HuH-7.5 (cell line): ENCODE measurements at places on chromosomes 1 and 21.

- DNase-seq: no peak
Observed at GRCh38 chr1:46529031-46529630, 22.3 kb downstream of the KNCN start.

DNA sequence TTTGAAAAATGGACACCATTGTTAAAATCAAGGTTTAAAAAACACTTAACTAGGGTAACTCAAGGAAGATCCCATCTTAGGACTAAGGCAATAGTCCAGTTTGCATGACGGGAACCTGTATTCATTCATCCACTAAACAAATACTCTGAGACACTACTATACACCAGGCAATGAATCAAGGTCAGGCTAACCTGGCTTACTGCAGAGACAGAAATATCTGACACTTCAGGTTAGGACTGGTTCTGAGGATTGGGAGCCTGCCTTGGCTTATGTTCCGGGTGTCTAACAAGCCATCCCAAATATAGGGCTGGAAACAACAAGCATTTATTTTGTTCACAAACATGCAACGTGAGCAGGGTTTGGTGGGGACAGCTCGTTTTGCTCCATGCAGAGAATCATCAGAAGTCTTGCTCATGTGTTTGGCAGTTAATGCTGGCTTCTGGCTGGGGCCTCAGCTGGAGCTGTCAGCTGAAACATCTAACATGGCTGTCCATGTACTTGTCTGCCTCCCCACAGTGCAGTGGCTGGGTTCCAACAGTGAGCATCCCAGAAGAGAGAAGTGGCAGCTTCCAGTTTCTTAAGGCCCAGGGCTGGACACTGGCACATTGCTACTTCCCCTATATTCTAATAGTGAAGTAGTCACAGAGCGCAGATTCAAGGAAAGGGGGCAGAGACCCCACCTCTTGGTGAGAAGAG is 37.0 kb upstream of the CAMK1G start:
- DNase-seq: no peak

GRCh38 chr1:155321639-155322503 is 1.2 kb downstream of the RUSC1 start:
- DNase-seq: no peak

DNA sequence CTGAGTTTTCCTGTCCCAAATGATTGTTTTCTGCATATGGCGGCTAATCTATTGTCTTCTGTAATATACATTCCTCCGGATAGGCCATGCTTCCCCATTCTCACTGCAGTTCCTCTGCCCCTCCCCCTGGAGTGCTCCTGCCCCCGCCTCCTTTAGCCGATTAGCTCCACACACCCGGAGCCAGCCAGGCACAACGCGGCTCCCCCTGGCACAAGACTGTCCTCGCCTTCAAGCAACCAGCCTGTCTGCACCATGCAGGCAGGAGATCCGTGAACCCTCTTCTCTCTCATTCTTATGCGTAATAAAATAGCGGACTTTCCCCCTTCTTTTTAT is 18.0 kb downstream of the SERTAD4 start:
- DNase-seq: no peak

- no peak for DNase-seq
Observed at GRCh38 chr21:44602463-44602850, 2.1 kb downstream of the KRTAP10-7 start.

- no peak for DNase-seq
Observed at GRCh38 chr1:56505792-56506743, 73.3 kb downstream of the PLPP3 start.

DNA sequence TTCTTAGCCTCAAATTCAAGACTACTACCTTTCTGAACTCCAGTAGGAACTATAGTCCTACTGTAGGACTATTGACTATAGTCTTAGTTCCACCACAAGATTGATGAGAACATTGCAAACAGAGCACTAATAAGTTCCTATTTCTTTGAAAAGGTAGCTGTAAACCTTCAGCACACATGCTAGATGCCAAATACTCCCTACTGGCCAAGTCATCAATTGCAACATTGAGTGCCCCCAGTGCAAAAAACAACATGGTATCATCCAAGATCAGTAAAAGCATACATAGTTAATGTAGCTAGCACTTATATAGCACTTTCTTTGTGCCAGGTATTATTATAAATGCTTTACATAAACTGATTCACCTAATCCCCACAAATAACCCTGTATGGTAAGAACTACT is 99.8 kb downstream of the MRPL39 start:
- no peak for DNase-seq

GRCh38 chr1:15691434-15692032 is 7.4 kb downstream of the PLEKHM2 start:
- DNase-seq: no peak

GRCh38 chr21:35337573-35337972 is 288.5 kb upstream of the RUNX1 start:
- DNase-seq: no peak

DNA sequence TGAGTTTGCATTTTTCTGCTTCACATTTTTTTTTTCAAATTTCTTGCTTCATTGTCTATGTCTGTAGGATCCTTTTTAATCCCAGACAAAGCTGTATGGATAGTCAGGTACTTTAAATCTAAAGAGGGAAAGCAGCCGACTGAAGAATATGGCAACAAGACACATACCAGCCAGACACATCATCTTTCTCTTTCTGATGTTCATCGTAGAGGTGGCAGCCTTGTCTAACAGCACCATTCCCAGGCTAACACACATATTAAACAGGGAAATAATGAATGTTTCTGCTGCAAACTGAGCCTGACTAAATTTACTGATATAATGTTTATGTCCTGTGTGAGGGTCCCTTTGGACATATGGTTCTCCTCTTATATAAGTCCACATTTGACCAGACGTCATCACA is 3.7 kb upstream of the TEKT2 start:
- no peak for DNase-seq

DNA sequence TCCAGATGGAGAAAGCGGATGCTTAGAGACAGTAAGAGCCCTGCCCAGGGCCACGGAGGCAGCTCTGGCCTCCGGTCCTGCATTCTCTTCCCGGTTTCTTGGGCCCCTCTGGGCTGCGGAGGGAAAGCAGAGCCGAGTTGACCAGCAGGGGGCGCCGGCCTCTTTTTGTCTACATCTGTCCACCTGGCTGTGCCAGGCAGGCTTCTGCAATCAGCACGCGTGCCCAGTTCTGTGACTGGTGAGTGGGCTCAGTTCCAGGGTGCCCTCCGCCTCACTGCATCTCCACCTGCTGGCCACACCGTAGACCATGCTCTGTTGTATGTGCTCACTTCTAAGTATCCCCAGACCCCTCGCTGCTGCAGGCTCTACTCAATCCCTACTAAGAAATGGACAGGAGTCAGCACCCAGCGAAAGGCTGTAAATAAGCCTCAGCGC is 6.7 kb upstream of the HUNK start:
- DNase-seq: peak; percentile 59

DNA sequence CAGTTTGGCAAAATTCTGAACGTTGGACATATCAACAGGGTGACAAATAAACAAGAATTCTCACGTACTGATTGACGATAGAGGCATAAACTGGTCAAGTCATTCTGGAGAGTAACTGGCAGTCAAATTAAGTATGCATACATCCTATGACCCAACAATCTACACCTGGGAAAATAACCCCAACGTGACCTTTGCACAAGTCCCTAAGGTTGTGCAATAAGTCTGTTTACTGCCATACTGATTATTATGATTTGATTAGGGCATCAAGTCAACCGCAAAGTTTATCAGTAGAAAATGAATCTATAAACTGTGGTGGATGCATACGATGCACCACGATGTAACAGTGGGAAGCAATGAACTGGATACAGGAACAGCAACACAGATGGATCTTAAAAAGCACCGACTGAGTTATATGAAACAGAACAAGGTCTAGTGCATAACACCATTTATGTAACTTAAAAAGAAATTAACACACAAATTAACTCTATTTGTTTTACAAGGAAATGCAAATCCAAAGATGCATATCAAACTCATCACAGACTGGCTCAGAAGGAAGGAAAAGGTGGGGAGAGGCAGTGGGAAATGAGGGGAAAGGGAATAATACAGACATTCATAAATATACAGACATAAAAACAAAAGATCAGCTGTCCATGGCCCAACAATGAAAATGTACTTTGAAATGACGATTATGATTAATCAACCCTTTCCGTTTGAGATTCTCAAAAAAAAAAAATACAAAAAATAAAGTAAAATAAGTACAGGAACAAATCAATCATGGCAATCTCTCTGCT is 41.0 kb upstream of the SEC16B start:
- no peak for DNase-seq

- DNase-seq: no peak
Observed at GRCh38 chr1:165857046-165857801, 29.8 kb downstream of the UCK2 start.

DNA sequence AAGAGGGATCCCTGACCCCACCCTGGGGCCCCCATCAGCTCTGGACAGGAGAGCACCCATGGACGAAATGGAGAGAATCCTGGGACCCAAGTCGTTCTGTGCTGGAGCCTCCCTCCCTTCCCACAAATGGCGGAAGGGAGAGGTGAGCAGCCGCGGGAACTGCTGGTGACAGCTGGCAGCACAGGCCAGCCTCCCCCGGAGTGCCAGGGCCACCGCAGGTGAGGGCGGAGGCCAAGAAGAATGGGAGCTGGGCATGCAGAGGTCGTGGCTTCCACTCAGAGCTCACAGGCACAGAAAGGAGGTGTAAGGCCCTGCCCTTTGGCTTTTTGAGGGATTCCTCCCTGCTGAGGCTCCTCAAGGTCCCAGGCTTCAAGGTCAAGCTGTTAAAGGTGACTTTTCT is 24.6 kb downstream of the SLC1A7 start:
- DNase-seq: no peak

- DNase-seq: no peak
Observed at GRCh38 chr1:151693057-151693651, 23.4 kb downstream of the CELF3 start.
